ENCODE measurements at places on chromosomes 5 and 9.

- H3K4me1 ChIP-seq, result no peaks in the 10 kb centered on the region
- H3K27me3 ChIP-seq, result no peaks in the 10 kb centered on the region
- no peak overlapping the region for H3K4me3 ChIP-seq
- no peak for DNase-seq
These were observed 191.0 kb downstream of the PJA2 start for GRCh38 chr5:109218818-109219217.

- no peaks in the 10 kb centered on the region for H3K27me3 ChIP-seq
- DNase-seq, result no peak
- H3K4me1 ChIP-seq, result peaks cover 17% of the 10 kb centered on the region
- no peak overlapping the region for H3K27ac ChIP-seq
- H3K36me3 ChIP-seq, result no peaks in the 10 kb centered on the region
These were observed 360.8 kb upstream of the PANK3 start for GRCh38 chr5:168939887-168940544.

- DNase-seq, result no peak
- H3K4me1 ChIP-seq, result peaks cover under 1% of the 10 kb centered on the region
- H3K36me3 ChIP-seq, result no peaks in the 10 kb centered on the region
These were observed 221.4 kb upstream of the TRIM32 start for GRCh38 chr9:116465576-116466270.

GRCh38 chr5:19256036-19256435, 732.0 kb downstream of the CDH18 start:
- no peaks in the 10 kb centered on the region for H3K4me1 ChIP-seq
- H3K27ac ChIP-seq, result no peak overlapping the region
- H3K27me3 ChIP-seq, result peaks cover 1% of the 10 kb centered on the region
- H3K4me3 ChIP-seq, result no peak overlapping the region
- DNase-seq, result no peak
